ENCODE measurements at places on chromosomes 11 and 22.

GRCh38 chr11:73982595-73982989, at the start of gene UCP2:
Gene UCP2, minus strand, starts transcription at chr11:73982843. Its CDS starts 4,465 bp downstream, at chr11:73978378.
- peak; percentile 55 for DNase-seq

- DNase-seq = no peak
Observed at GRCh38 chr11:35344681-35345574, 74.4 kb downstream of the SLC1A2 start.

GRCh38 chr11:2789331-2789730, 89.5 kb upstream of the KCNQ1OT1 start:
- DNase-seq = no peak

DNA sequence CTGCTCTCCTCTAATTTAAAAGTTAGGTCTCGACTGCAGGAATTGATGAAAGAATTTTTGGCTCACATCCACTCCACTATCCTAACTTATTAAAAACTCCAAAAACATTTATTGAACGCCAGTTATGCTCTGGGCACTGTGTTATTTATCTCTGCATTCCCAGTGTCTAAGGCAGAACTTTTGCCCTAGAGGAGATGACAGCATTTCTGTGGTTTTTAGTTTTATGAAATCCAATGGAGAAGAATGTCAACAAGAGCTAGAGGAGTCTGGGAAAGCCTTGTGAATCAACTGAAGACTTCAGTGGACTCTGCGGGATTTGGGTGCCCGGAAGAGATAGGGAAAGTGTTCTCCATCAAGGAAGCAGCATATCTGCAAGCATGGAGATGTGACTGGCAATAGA, 217.0 kb upstream of the PGR start:
- DNase-seq = no peak

DNA sequence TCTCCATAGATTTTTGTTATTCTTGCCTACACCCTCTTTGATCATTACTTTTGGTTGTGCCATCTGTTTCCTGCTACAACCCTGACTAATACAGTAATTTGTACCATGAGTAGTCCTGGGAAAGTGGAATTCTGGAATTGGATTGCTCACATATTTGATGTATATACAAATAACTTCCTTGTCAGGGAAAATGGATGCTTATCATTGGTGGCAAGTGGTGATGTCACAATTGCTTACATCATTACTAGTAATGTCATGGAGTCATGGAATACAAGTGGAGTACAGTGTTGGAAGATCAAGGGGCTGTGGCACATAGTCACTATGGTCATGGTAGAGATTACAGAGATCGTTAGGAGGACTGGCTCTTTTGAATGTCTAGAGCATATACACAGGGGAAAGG, 24.4 kb downstream of the AASDHPPT start:
- DNase-seq = no peak

- DNase-seq = no peak
Observed at GRCh38 chr11:107619926-107620325, 29.0 kb downstream of the ELMOD1 start.

DNA sequence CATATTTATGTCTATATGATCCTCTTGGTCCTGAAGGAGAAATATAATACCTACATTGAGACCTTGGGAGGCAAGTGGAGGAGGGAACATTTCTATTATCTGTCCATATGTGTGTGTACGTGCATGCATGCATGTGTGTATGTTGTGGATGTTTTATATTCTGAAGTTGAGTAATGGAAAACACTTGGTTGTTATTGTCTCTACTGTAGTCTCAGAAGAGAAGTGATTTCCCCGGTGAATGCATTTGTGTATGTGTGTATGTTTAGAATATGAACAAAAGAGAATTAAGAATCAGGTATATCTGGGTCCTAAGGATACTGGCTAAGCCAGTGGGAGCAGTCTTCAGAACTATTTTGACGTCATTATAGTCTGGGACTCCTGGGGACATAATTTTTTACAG, at the start of gene OR52N1:
TSS of gene OR52N1 (minus strand) at position 101 of the 400 bp plus-strand sequence. CDS start 2,449 bp downstream, outside the sequence.
- DNase-seq = no peak

DNA sequence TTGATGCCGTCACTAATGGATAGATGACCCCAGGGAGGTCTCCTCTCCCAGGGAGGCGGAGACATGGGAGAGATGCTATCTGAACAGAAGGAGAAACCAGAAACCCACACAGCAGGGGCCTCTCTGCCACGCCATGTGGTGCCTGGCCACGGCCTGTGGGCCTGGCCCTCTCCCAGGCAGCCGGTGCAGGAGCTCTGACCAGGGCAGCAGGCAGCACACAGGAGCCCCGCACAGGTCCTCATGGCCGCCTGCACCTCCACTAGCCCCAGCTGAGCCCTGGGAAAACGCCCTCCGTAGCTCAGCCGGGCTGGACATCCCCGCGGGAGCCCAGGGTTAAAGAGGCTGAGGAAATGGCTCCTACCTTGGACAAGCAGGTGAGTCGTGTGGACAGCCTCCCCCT, 19.8 kb downstream of the IGSF9B start:
- no peak for DNase-seq

GRCh38 chr11:60836866-60837515, 4.9 kb upstream of the CCDC86 start:
- DNase-seq = no peak

All from H54 (cell line).